Effector memory CD8-positive, alpha-beta T cell (primary cell): ENCODE measurements at places on chromosomes 13 and 19.
A peak's percentile ranks its signal among the peaks of the same experiment; 100 is the strongest.

- no peak for DNase-seq
Observed at GRCh38 chr13:105144020-105144419, 1391.4 kb downstream of the EFNB2 start.

GRCh38 chr19:55377356-55378131 lies 918 bp downstream of the TMEM190 start:
- DNase-seq: no peak

- DNase-seq: peak; percentile 67
Observed at GRCh38 chr19:39430675-39431593, 4.8 kb downstream of the RPS16 start.

- DNase-seq: no peak
Observed at GRCh38 chr19:49447485-49448431, 3.9 kb downstream of the PIH1D1 start.

- no peak for DNase-seq
Observed at GRCh38 chr19:46180701-46181387, 32.8 kb downstream of the IGFL2 start.

DNA sequence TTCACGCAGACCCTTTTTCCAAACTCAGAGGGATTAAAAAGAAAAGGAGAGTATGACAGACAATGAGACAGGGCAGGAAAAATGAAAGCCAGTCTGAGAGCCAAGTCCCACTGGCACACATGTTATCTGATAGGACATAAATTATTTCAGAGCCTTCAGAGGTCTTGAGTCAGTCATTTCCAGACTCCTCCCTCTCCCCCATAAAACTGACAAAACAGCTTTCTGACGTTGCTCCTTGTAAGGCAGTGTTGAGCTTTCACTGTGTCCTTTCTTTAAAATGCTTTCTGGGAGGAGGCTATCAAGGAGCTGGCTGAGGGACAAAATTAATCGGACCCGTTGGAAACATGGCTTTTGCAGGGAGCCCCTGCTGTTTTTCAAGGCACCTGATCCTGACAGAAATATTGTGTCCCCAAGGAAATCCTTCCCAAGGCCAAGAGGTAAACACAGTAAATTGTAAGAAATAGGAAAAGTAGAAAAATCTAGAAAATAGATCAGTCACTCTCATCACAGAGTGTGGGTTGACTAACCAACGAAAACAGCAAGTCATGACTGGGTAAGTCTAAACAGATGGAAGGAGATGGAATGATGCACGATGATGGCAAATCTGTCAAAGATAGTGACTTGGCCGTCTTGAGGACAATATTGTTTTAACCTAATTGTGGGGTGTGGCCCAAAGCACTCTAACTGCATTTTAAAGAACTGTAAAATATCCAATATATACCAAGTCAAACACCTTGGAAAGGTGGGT lies 89.7 kb downstream of the DCT start:
- DNase-seq: no peak
